ENCODE measurements at places on chromosomes 4 and X.

GRCh38 chr4:1356181-1356998, 9.4 kb downstream of the UVSSA start:
- peak; percentile 47 for DNase-seq

DNA sequence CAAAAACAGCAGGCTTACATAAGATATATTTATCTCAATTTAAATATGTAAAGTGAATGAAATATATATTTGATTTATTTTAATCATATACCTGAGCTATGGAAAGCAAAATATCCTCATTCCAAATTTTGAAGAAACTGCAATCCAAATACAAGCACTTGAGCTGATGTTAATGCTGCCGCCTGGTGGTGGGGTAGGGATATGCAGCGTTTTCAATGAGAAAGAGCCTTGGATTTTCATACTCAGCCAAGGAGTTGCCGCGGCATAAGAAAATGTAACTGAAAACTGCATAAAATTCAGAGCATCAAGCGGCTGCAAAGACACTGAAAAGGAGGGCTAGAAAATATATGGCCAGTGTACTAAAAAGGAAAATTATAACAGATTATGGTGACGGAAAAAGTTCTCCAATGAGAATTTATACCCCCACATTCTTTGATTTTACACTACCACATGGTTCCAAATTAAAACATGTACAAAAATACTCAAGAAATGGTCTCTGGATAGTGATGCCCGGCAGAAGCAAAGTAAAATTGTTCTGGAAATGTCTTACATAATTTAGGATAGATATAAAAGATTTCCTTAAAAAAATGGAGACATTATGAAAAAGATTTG, 660.3 kb upstream of the PITX2 start:
- peak; percentile 70 for DNase-seq

GRCh38 chrX:150761819-150762216, 68.6 kb downstream of the MTMR1 start:
- DNase-seq: no peak

DNA sequence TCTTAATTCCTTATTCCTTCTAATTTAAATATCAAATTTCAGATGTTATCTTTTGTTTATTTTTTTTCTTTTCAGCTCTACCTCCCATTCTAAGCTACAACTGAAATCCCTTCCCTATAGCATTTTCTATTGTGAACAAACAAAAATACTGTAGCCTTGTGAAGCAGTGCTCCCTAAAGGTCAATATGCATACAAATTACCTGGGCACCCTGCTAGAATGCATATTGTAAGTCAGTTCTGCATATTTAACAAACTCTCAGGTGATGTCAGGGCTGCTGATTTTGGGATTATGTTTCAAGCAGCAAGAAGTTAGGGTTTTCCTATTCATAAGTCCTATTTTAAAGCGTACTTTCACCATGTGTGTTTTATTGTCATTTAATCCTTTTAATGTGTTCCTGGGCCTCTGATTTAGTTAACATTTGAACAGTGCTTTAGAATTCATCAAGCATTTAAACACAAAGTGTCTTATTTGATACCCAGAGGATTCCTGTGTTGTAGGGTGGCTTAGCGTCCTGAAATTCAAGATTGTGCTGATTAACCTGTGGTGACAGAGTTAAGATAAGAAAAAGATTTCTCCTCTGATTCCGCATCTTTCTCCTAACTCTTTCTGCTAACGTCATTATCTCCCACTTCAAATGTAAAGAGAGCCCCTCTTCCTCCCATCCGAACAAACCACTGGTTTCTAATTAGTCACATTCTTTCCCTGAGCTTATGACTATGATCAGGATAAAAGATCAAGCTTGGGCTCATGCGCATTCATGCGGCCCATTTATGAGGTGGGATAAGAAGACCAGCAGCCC, 221.3 kb downstream of the ANK2 start:
- DNase-seq: no peak

DNA sequence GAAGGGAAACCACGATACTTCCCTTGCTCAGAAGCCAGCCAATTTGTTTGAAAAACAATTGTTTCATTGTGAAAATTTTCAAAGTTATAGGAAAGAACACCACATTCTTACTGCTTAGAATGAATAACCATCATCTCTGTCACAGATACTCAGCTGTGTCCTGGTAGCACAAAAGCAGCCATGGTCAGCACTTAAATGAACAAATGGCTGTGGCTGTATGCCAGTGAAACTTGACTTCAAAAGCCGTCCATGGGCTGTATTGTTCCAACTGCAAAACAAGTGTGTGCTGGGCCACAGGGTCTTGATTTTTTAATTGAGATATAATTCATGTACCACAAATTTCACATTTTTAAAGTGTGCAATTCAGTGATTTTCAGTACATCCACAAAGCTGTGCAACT, 19.6 kb downstream of the NSDHL start:
- no peak for DNase-seq

GRCh38 chrX:103356858-103357257, 552 bp downstream of the TCEAL9 start:
- DNase-seq: no peak

- no peak for DNase-seq
These were observed 28.6 kb upstream of the NSG1 start for GRCh38 chr4:4358093-4358854.

GRCh38 chr4:126973201-126973600, 659.6 kb upstream of the INTU start:
- no peak for DNase-seq

DNA sequence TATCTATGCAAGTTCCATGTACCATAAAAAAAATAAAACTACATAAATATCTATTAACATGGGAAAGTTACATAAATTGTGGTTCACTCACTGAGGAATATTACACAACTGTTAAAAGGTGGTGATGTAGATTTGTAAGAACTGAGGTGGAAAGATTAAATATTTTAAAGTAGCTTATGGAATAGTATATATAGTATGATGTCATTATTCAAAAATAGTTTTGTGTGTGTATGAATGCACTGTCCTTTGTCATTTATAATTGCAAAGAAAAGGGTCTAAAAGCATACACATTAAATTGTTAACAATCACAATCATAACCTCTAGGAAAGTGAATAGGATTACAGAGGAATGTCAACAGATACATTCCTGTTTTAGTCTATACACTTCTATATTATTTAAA, 355.9 kb downstream of the OPHN1 start:
- DNase-seq: no peak

DNA sequence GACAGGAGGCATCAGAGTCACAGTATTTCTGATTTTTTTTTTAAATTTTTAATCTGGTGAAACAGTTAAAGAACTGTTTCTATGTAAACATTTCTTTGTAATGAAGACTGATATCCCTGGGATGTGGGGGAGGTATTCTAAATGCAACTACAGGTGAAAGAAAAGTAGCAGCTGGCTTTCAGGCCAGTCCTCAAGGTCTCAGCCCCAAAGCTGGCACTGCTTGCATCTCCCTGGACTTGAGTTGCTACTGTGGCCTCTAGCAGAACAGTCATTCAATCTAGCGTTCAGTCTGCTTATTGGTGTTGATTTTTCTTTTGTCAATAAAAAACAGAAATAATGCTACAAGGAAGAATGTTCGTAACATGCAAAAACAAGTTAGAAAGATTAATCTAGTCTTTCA, 4.9 kb downstream of the MBNL3 start:
- DNase-seq: no peak

- no peak for DNase-seq
These were observed 210.4 kb upstream of the PSAPL1 start for GRCh38 chr4:7645158-7645557.

DNA sequence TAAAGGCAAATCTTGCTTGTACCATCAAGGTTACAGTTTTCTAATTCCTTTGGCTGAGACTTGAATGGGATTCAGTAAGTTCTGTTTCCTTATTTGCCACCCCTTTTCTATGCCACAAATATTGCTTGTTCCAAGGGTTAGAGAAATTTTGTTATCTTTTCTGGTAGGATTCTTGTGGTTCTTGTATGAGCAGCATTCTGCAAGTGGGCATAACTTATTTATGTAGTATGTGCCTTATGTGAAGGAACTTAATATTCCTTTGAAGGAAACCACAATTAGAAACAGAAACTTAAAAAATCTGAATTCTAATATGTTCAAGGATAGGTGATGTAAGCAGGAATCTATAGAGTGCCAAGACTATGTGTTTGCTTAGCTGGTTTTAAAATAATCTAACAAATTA, 53.1 kb upstream of the TSPAN5 start:
- no peak for DNase-seq

- no peak for DNase-seq
These were observed 753.3 kb downstream of the ADGRL3 start for GRCh38 chr4:61953386-61953785.

- DNase-seq: no peak
These were observed 25.6 kb downstream of the IQSEC2 start for GRCh38 chrX:53255738-53256191.

DNA sequence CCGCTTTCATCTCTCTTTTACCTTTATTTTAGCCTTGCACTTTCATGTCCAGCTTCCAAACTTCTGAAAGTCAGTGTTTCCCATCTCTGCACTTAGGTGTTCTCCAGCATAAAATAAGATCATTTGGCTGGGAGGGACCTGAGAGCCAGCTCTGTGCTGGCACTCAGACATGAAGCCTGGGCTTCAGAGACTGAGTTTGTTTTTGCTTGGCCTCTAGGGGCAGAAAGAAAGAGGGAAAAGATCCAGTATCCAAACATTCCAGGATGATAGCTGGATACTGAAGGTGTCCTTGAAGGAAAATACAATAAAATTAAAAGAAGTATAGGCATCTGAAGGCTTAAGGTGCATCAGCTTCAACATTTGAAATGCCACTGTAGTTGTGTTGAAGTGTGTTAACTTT, 202.4 kb upstream of the ZIC3 start:
- no peak for DNase-seq

DNA sequence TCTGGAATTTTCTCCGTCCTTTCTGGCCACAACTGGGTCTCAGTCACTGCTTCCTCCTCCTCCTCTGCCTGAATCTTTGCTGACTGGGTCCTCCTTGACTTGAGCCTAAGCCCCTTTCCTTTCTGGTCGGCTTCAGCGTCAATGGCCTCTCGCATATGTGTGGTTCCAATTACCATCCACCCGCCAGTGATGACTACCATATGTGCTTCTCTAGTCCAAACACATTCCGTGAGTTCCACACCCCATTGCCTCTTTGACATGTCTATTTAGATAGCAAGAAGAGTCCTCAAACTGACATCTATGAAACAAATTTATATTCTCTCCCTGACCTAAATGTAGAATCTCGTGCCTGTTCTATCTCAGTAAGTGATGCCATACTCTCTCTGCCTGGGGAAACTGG, 19.8 kb downstream of the MXRA5 start:
- no peak for DNase-seq

- no peak for DNase-seq
These were observed 723.7 kb upstream of the AGA start for GRCh38 chr4:178165951-178166308.

GRCh38 chrX:135328421-135329005, 19.2 kb downstream of the ETDC start:
- no peak for DNase-seq

DNA sequence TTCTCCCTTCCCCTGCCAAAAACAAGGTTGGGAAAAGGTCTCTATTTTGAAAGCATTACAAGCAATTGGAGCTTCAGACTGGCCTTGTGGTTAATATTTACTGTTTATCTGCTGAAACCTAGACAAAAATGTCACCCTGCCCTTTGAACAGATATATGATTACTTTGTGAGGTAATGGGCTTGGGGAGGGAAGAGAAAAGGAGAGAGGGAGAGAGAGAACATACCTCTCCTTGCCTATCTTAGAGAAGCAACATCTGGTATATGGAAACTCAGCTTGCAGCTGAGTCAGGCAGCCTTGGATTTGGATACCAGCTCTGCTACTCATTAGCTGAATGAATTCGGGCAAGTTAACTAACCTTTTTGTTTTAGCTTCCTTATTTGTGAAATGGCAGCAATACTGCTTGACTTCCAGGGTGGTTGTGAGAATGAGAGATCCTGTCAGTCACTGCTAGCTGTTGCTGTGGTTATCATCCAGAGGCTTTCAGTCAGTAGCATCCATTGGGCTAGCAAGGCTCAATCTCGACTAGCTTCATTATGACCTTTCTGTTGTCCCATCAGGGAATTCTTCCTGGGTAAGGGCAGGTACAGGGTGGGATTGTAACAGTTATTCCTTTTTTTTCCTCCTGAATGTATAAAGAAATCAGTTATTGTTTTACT, 41.1 kb downstream of the ZFX start:
- DNase-seq: no peak

- DNase-seq: no peak
These were observed 34.0 kb upstream of the TBC1D9 start for GRCh38 chr4:140790171-140790570.

- no peak for DNase-seq
These were observed 483.7 kb downstream of the FSTL5 start for GRCh38 chr4:161680146-161680545.

GRCh38 chr4:165763640-165764039, 109.4 kb upstream of the TLL1 start:
- peak; percentile 42 for DNase-seq

- no peak for DNase-seq
These were observed 140.0 kb upstream of the BCOR start for GRCh38 chrX:40237731-40238178.

- DNase-seq: no peak
These were observed 38.4 kb upstream of the CLNK start for GRCh38 chr4:10722957-10723356.

DNA sequence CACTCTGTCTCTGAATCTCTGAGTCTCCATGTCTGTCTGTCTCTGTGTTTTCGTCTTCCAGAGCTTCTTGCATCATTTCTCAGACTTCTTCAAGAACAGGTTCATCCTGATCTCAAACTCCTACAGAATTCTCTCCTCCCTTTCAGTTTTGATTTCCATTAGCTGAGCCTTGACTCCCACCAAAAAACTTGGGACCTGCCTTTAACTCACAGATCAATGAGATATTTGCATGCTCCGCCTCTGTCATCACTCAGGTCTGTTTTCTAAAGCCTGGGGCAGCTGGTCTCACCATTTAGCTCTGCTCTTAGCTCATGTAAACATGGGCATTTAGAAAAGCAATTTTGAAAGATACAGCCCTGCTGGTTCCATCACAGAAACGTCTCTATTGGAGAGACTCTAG, 8.6 kb downstream of the DAPP1 start:
- DNase-seq: no peak

DNA sequence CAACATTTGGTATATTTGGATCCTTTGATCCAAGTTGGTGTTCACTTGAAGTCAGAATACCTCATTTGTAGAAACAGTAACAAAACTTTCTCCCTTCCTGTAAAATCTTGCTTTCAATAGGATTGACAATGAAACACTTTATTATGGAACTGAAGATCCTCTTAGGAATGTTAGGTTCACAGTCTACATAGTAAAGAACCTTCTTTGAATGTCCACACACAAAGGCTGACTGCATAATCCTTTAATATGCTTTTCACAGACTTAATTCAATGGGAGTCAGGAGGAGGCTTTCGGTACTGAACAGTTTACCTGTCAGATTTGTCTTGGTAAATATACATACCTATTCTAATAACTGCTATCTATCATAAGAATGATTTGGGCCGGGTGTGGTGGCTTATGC, 188.5 kb downstream of the SPRY1 start:
- no peak for DNase-seq

DNA sequence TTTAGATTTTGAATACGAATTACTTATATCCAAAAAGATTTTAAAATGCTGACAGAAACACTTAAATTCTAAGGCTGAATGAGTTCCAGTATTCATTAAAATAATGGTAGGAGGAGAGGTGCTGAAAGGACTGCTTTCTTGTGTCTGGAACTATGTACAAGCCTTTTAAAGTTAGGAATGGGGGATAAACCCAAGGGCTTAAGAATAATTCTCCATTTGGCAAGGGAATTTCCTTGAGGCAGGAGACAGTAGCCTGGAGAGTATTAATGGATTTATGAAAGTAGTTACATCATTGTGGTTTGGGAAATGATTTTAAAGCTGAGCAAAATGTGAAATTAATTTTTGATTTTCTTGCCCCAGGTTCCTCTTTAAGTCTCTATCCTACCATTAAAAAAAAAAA, 266.5 kb upstream of the KCNIP4 start:
- no peak for DNase-seq
